ENCODE measurements at places on chromosomes 12 and 14. TPM values are rescaled to one million over a fixed set of nuclear protein-coding genes. Genes with fewer than 3 reads are reported as not detected.

GRCh38 chr14:34433957-34434356 lies 28.1 kb downstream of the SPTSSA start:
- no peak for DNase-seq

- DNase-seq = no peak
Observed at GRCh38 chr12:70560671-70561070, 76.6 kb downstream of the PTPRB start.

DNA sequence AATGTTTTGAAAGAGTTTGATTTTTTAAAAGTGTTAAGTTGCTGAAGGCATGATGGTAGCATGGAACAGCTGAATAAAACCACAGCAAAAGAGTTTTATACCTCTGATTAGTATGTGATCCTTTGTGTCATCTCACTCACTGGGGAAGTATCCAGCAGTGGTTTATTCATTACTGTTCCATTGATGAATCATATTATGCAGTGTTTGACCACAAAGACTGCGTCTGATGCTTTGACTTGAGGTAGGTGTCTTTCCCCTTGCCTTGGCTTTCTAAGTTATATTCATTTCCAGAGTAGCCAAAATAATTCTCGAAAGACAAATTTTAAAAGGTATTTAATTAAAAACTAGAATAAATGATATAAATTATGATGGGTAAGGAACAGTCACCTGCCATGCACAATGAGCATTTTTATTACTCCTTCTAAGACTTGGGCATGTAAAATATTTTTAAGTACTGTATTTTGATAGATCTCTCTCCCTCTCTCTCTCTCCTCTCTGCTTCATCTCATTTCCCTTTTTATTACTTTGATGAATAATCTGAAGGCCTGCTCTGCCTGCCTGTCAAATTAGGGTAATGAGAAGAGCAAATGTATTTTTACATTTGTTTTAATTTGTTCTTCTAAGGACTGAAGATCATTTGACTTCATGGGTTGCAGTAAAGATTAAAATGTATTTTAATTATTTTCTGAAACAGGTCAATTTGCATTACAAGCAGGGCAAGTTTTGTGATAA lies 164.9 kb downstream of the NAV3 start:
- DNase-seq = no peak

KCNC2 gene
- total RNA-seq = not detected

GRCh38 chr12:111991535-111991934 lies 21.4 kb downstream of the TMEM116 start:
- no peak for DNase-seq

KLHL42 gene
- total RNA-seq = 15.1 TPM
